ENCODE measurements at places on chromosomes 16 and 17. TPM values are rescaled to one million over a fixed set of nuclear protein-coding genes. Genes with fewer than 3 reads are reported as not detected.

The SLC13A2 gene
- not detected for total RNA-seq

The ZBTB4 gene
- total RNA-seq, result 60.3 TPM

DNA sequence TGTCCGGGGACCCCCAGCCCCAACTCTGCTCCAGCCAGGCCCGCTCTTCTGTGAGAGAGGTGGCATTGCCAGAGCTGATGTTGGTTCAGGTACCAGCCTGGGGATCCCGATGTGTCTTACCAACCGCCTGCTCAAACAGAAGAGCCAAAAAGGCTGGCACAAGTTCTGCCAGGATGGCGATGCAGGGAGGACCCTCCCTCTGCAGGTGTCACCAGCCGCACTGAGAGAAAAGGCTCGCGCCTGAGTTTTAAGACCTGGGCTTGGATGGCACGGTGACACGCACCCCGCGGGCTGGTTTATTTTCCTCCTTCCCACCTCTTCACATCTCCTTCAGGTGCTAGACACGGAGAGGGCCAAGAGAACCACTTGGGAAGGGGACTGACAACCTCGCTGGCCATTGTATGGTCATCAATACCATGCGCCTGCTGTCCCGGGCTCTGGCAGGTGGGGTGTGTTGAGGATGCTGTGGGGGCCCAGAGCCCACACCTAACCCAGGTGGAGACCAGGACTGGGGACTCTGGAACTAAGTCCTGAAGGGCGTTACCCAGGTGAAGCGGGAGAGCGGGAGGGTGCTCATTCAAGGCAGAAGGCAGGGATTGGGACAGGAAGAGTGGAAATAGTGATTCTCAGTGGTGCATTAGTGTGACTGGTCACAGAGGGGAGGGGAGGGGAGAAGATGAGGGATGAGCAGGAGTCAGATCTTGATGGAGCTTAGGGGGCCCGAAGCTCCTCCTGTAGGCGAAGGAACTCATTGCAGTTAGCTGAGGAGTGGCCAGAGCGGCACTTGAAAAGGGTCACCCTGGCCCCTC is 16.3 kb downstream of the FOXJ1 start:
- DNase-seq, result no peak

- peak; percentile 31 for DNase-seq
Observed at GRCh38 chr17:17125136-17126084, 80.7 kb downstream of the PLD6 start.

GRCh38 chr16:19073344-19073743 is 5.9 kb downstream of the COQ7 start:
- no peak for DNase-seq

DNA sequence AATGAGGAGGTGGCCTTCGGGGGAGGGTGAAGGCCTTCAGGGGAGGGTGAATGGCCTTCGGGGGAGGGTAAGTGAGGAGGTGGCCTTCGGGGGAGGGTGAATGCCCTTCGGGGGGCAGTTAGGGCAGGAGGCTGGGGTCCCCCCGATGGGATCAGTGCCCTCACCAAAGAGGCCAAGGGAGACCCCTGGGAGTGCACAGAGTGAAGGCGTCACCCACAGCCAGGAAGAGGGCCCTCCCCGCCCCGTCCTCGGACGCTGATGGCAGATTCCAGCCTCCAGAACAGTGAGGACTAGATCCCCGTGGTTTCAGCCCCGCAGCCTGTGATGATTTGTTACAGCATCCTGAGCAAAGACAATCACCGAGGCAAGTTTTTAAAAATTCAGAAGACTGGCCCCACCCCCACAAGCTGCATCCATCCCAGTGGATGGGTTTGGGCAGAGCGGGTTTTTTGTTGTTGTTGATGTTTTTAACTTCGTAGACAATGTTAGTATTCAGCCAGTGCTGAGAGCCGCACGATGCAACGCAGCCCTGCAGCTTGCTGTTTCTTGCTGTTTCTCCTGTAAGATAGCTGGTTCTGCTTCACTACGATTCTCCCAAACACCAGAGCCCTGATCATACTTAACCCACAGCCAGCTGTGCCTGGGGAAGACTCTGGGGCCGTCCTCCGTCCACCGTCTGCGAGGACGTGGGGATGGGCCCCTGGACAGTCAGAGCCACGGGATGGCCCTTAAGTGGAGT is 40.7 kb upstream of the CBFA2T3 start:
- DNase-seq, result peak; percentile 29

- no peak for DNase-seq
Observed at GRCh38 chr17:76087531-76087930, 8.5 kb downstream of the ZACN start.

DNA sequence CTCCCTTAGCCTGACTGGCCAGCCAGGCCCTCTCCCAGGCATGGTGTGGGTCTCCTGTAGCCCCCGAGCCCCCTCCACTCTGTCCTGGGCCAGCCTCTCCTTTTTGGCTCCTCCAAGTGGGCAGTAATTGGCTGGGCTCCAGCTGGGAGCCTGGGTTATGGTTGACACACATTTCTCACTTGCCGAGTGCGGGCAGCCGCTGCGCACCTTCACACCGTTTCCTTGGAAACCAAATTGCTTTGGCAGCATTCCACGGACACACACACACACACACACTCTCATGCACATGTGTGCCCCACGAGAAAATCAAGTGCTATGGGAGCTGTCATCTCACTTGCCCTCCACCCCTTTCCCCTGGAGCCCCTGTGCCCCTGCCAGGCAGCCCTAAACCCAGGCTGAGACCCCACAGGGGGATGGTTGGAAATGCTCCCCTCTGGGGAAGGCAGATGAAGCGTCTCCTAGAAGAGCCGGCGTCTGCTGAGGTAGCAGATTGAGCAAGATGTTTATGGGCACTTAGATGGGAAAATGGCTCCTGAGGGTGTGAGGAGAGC is 402.7 kb upstream of the TNRC6C start:
- DNase-seq, result no peak

The SHISA6 gene
- total RNA-seq, result 0.56 TPM

The SNAI3 gene
- total RNA-seq, result 3.0 TPM

GRCh38 chr17:62672957-62673356 is 45.5 kb downstream of the MRC2 start:
- no peak for DNase-seq

DNA sequence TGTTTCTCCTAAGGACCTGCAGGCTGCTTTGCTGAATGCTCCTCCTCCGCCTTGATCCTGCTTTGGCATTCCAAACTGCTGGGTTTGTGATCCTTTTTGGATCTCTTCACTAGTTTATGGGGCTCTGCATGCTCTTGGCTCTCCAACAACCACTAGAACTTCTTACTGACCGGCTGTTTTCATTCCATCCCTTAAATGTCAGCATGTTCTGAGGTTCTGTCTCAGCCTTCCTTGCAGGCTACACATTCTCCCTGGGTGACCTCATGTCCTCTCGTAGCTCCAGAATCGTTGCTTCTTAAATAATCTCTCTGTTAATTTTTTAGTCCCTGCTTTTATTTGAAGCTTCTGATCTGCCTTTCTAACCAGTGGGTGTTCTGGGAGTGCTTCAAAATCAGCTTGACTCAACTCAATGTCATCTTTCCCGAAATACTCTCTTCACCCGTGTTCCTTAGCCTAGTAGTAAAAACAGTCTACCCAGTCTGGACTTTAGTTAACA is 119.0 kb upstream of the HS3ST2 start:
- DNase-seq, result no peak
